ENCODE measurements at places on chromosomes 1 and 21. TPM values are rescaled to one million over a fixed set of nuclear protein-coding genes. Genes with fewer than 3 reads are reported as not detected.

DNA sequence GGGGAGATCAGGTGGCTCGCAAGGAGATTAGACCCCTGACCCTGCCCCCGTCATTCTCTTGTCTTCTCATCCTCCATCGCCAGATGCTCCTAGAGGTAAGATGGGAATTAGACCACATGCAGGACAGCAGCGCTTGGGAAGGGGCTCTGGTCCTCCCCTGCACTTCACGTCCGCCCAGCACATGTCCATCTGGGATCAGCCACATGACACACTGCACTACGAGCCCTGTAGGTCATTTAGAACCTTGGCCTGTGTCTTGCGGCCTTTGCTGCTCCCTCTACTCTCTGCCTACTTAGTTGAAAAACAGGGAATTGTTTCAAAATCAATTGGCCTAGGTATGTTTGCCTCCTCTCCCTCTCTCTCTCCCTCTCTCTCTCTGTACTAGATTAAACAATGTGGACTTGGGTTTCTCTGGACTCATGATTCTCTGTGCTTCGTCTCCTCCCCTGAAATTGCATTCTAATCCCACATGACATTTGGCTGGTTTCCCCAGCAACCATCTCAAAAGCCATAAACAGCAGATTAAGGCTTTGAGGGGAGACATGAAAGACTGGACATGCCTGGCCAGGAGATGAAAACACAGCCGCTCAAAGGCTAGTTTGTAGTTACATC, 3.8 kb upstream of the NCMAP start:
- DNase-seq: peak; percentile 24

DNA sequence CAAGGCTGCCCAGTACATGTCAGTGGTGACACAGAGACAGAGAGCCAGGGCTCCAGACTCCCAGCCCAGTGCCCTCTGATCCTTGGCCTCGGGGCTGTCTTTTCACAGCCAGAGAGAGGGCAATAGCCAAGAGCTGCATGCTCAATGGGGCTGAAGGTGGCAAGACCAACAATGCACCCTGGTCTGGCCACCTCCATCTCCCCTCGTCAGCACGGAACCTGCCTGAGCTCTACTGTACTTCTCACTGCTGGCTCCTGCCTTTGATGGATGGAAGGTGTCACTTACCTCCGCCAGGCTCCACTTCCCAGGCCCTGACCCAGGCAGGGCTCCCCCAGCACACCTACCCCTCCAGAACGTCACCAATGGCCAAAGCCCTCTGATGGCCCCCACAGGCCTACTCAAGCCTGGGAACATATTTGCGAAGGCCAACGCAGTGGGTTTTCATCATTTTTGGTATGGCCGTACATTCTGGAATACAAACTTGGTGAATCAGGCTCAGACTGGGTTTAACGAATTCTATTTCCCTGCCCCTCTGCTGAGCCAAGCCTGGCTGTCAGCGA, 88.1 kb downstream of the DMRTB1 start:
- DNase-seq: no peak

- peak; percentile 75 for DNase-seq
These were observed 16.6 kb downstream of the RHBG start for GRCh38 chr1:156385534-156386031.

DNA sequence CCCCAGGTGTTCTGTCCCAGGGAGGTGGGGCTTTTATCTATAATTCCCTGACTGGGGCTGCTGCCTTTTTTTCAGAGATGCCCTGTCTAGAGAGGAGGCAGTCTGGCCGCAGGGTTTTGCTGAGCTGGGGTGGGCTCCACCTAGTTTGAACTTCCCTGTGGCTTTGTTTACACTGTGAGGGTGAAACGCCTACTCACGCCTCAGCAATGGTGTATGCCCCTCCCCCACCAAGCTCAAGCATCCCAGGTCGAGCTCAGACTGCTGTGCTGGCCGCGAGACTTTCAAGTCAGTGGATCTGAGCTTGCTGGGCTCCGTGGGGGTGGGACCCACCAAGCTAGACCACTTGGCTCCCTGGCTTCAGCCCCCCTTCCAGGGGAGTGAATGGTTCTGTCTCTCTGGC, 124.3 kb downstream of the CENPF start:
- no peak for DNase-seq

GRCh38 chr21:42583477-42584295, 69.7 kb upstream of the PDE9A start:
- DNase-seq: no peak

S100A14 gene
- 0.16 TPM for polyA plus RNA-seq

THEM5 gene
- not detected for polyA plus RNA-seq

MROH7 gene
- not detected for polyA plus RNA-seq

SIM2 gene
- 12.1 TPM for polyA plus RNA-seq

GRCh38 chr1:97925151-97925550, 4.3 kb upstream of the DPYD start:
- no peak for DNase-seq

DNA sequence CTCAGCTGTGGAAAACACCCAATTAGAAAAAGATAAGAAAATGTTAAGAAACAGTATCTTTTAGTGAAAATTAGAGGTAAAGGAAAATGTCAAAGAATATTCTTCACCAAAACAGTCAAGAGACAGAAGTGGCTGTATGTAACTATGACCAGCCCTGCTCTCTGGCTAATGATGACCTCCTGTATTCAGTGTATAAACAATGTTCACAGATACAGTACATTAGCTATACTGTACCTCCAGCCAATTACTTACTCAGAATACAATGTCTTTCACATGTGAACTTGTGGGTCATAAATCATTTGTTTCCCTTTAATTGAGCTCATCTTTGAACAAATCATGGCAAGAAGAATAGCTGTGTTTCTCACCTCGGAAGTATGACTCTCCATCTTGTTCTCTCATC, 432.0 kb downstream of the LMO4 start:
- DNase-seq: no peak

DNA sequence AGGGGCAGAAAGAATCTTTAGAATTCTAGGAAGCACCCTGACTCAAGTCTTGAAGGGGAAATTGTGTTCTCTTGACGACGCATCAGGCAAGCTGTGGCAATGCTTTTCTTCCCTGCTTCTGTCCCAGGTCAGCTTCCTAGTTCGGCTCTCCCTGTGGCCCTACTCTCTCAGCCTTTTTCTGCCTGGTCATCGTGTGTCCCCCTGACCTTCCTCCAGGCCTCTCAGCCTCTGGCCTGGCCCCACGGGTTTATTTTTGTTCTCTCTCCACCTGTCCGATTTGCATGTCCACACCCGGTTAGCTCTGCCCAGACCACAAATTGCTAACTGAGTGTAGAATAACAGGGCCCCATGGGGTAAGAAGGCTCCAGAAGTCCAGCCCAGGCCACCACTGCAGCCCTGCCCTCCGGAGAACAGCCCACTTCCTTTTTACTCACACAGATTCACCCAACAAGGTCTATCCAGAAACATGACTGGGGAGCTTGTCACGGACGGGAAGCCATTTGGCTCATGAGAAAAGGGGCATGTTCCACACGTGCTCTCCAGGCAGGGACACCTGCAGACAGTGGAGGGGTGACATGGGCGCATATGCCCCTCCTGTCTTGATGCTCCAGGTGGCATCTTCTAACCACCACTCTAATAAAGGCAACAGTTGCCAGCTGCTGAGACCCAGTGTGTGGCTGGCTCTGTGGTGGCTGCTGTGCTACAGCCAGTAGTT, 9.8 kb downstream of the KCNN3 start:
- no peak for DNase-seq
